ENCODE measurements at places on chromosomes 12 and 14.

GRCh38 chr12:12992418-12993130 lies 7.5 kb downstream of the HEBP1 start:
- DNase-seq, result no peak

DNA sequence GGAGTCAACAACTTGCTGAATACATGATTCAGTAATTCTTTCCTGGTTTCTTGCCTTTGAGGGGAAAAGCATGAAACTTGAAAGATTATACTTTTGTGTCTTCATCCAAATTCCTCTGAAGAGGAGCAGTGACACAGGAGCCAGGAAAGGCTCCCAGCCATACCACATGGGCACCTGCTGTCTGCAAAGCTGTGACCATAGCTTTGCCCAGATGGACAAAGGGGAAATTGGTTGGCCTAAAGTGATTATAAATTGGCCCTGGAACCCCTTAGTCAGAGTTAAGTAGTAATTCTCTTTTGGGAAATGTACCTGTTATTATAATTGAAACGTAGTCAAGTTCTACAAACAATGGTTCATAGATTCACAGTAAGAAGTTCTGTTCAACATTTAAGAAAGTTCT lies 44.3 kb upstream of the DCN start:
- no peak for DNase-seq

GRCh38 chr12:91687052-91688017 lies 458.3 kb downstream of the BTG1 start:
- DNase-seq, result peak; percentile 71

- DNase-seq, result no peak
Observed at GRCh38 chr12:129401572-129401971, 502.3 kb downstream of the TMEM132D start.

DNA sequence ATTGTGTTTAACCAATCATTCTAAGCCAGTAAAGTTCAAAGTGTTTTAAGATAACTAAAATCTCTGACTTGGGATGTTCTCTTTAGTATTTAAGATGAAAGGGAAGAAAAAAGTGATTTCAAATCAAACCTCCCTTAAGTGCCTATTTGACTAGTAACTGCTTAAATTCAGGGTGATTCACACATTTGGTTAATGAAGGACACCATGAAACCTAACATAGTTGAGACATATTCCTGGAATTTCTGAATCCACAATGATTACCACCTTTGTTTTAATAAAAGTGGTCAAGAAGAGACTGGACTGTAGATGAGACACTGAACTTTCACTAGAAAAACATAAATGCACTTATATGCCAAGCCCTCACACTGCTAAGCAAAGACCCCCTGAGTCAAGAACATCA lies 138.7 kb downstream of the MED13L start:
- no peak for DNase-seq

DNA sequence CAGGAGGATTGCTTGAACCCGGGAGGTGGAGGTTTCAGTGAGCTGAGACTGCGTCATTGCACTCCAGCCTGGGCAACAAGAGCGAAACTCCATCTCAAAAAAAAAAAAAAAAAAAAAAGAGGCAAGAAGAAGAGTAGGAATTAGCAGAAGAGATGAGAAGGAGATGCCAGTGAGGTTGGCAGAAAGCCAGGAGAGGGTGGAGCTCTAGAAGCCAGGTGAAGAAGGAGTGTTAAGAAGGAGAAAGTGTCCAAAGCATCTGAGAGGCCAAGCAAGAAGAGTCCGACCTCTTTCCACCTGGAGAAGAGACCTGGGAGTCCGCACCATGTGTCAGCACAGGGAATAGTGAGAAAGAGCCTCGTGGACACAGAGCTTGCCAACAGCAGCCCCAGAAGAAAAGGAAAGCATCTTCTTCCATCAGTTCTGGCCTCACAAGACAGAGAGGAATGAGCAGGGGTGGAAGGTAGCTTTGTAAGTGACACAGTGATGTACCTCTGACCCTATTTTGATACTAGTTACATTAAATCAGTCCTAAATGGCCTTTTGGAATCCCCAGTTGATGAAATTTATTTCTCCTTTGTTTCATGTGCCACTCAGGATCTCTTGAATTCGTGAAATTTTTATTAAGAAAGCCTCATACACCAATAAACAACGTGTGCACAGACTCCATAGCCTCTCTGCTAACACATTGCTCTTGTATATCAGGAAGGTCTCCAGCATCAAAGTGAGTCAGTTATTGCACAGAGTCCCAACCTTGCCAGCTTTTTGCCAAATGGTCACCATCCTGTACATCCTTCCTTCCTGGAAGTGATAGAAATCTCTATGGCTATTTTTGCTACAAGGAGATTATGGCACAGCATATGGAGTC lies 70.6 kb downstream of the SAMD4A start:
- DNase-seq, result peak; percentile 9

DNA sequence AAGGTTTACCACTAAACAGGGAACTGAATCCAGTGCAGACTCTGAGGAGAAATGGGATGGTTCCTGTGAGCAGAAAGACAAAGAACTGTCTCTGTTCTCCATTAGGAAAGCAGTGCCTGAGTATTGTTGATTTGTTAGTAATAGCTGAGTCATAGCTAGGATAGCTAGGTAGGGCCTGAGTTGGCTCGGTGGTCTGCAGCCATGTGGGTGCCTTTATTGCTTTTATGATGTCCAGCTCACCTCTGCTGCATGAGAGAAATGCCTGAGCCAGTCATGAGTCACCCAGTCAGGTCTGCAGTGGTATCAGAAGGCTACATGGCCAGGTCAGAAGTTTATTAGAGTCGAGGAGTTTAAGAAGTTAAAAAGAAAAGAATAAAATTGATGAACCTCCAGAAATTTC lies 24.2 kb downstream of the TRHDE start:
- DNase-seq, result no peak

- DNase-seq, result no peak
Observed at GRCh38 chr14:29459531-29459930, 468.1 kb downstream of the PRKD1 start.

GRCh38 chr12:40168868-40169267 lies 55.9 kb upstream of the LRRK2 start:
- no peak for DNase-seq

DNA sequence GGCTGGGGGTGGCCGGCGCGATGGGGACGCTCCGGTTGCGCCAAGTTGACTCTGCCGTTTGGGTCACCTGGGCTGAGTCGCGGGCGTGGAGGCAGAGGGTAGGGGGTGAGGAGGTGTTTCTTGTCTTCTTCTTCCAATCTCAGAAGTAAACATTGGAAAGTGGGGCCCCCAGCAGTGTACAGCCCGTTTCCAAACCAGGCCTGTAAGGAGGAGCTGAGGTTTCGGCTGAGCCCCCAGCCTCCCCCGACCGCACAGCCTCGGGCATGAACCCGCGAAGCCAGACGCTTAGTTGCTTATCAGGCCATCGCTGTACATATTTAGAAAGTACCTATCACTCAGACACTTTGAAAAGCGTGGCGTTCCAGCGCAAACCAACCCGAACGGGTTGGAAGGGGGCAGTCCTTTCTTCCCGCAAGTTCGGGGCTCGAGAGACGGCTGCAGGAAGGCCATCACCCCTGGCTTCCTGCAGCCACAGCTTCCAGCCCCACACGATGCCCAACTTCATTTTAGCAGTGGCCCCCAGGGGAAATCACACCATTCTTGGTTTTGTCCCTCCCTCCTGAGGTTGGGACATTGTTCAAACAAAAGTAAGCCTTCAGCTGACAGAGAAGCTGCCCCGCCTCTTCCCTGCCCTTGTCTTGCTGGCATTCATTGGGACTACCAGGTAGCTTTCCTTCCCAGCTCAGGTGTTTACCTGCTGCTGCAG lies 164.1 kb downstream of the ZFP36L1 start:
- DNase-seq, result peak; percentile 64

- DNase-seq, result no peak
Observed at GRCh38 chr12:24212496-24212895, 263.0 kb upstream of the SOX5 start.

DNA sequence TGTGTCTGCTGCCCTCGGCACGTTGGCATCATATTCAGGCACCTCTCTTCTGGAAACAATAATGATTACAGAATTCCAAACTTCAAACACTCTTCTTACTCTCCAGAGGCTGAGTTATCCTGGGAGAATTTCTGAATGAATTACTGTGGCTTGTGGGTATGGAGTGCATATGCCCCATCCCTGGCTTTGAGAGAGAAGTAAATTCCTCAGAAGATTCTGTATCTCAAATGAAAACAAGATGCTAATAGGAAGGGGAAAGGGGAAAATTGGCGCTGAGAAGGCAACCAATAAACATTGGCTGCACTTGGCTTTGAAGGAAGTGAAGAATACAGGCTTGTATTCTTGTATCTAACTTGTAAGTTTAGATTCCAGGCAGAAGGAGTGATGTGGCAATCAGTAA lies 132.0 kb upstream of the NOVA1 start:
- no peak for DNase-seq

DNA sequence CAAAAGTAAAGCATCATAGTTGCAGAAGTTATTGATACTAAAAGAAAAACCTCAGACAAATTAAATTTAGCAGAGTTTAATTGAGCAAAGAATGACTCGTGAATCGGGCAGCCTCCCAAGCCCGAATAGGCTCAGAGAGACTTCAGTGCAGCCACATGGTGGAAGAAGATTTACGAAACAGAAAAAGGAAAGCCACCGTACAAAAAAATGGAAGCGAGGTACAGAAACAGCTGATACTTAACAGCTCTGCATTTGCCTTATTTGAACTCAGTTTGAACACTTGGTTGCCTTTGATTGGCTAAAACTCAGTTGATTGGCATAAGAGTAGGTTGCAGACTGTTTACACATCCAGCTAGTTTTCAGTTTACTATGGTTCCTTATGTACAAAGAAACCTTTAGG lies 12.9 kb downstream of the TTC9 start:
- DNase-seq, result no peak

GRCh38 chr12:116864371-116865160 lies 16.7 kb downstream of the HRK start:
- no peak for DNase-seq

GRCh38 chr14:55353686-55354467 lies 57.8 kb downstream of the ATG14 start:
- peak; percentile 68 for DNase-seq

GRCh38 chr14:58866391-58866790 lies 228.6 kb downstream of the DACT1 start:
- DNase-seq, result no peak

DNA sequence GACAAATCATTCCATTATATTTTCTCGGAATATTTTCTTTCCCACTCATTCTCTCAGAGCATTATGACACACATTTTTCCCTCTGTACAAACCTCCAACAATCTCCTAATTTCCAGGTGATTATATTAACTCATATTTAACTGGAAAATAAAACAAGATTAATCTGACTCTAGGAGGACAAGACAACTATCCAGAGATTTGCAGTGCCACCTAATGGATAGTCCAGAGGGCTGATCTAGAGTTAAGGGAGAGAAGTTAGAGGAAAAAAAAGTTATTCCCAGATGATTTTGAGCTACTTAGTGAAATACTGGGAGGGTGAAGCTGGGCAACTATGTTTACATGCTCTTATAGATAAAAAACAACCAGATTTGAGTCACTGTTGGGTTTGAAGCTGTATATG lies 161.7 kb downstream of the ALX1 start:
- DNase-seq, result peak; percentile 57

- DNase-seq, result no peak
Observed at GRCh38 chr14:28761438-28762291, 4.9 kb upstream of the FOXG1 start.

GRCh38 chr12:99170461-99170860 lies 477.1 kb upstream of the GARIN6 start:
- DNase-seq, result no peak

DNA sequence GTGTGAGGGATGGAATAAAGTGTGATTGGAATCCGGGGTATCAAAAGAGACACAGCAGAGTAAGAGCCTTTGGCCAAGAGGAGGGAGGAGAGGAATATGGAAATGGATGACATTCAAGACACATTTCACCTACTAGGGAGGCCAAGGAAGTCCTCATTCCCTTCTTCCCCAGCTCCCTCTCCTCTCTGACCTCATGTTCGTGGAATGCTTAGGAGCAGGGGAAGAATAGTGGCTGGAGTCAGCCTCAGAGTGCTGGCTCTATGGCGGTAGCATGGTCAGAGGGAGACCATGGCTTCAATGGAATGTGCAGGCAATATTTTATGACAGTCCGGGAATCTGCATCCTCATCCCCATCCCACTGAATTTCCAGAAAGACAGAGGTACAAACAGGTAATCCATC lies 196.6 kb downstream of the EGLN3 start:
- DNase-seq, result no peak

DNA sequence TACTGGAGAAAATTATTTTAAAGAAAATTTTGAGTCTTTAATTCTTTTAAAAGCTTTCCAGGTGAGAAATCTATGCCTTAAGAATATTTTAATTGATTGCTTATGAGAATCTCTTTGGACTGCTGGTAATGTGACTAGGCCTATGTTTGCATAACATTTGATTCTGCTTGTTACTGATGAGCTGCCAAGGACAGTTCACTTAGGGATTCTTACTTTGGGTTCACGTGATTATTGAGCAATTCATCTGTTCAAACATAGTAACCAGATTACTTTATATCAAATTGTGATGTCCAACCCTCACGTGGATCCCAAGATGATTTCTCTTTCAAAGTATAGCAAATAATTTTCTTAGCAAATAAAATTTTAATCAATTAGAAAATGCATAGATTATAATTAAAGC lies 27.4 kb upstream of the ABCD2 start:
- no peak for DNase-seq

GRCh38 chr12:122123761-122124145 lies 45.2 kb downstream of the MLXIP start:
- no peak for DNase-seq

DNA sequence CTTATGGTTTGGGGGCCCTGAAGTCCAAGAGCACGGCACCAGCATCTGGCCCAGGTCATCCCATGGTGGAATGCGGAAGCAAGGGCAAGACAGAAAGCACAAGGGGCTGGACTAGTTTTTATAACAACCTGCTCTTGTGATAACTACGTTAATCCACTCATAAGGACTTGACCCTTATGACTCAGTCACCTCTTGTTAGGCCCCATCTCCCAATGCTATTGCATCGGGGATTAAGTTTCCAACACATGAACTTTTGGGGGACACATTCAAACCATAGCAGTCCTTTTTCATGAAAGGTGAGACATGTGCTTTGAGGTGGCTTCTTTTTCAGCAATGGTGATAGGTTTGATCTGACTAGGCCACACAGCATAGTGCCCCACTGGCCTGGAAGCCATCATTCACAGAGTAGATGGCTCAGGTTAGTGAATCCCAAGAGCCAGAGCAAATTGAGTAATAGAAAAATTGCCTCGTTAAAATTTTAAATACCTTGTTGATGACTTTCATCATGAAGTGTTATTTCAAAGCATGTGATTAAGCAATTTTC lies 12.1 kb downstream of the FRMD6 start:
- no peak for DNase-seq

DNA sequence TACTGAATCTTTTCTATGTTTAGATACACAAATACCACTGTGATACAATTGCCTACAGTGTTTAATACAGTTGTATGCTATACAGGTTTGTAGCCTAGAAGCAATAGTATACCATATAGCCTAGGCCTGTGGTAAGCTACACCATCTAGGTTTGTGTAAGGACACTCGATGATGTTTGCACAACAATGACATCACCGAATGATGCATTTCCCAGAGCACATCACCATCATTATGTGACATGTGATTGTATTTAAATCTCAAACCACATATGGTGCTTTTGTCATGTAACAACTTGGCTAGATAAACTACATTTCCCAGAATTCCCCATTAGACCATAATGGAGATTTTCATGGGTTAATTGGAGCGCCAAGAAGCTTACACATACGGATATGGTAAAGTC lies 128.4 kb upstream of the CPNE8 start:
- DNase-seq, result peak; percentile 95

- no peak for DNase-seq
Observed at GRCh38 chr14:89869606-89870005, 84.9 kb downstream of the EFCAB11 start.
